Iris pigment epithelial cell (primary cell): ENCODE measurements at places on chromosomes 11 and 22.
A peak's percentile ranks its signal among the peaks of the same experiment; 100 is the strongest.

- no peak for DNase-seq
Observed at GRCh38 chr11:47971501-47971900, 8.9 kb upstream of the PTPRJ start.

GRCh38 chr11:21561581-21561980 is 631.3 kb upstream of the ANO5 start:
- DNase-seq: peak; percentile 4

- DNase-seq: no peak
Observed at GRCh38 chr11:37896016-37896415, 1298.0 kb upstream of the RAG2 start.

DNA sequence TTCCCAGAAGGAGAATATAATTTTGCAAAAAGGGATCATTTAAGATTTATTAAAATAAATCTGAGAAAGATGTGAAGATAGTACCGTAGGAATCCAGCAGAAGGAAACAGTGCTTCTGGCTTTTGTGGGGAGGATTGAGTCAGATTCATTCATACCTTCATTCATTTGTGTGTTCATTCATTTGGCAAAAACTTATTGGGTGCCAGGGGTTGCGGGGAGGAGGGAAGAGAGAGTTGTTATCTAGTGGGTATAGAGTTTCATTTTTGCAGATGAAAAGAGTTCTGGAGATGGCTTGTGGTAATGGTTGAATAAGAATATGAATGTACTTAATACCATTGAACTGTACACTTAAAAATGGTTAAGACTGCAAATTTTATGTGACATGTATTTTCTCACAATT is 31.1 kb downstream of the BMAL1 start:
- DNase-seq: no peak

GRCh38 chr11:952406-953385 is 27.0 kb downstream of the AP2A2 start:
- DNase-seq: peak; percentile 64

- no peak for DNase-seq
Observed at GRCh38 chr11:17152306-17152705, 55.5 kb downstream of the PIK3C2A start.

GRCh38 chr11:45993531-45994001 is 71.1 kb downstream of the LARGE2 start:
- DNase-seq: peak; percentile 17

GRCh38 chr22:50473855-50474671 is 772 bp downstream of the SBF1 start:
- peak; percentile 78 for DNase-seq

- DNase-seq: no peak
Observed at GRCh38 chr11:102712137-102712536, 6.6 kb upstream of the MMP27 start.

DNA sequence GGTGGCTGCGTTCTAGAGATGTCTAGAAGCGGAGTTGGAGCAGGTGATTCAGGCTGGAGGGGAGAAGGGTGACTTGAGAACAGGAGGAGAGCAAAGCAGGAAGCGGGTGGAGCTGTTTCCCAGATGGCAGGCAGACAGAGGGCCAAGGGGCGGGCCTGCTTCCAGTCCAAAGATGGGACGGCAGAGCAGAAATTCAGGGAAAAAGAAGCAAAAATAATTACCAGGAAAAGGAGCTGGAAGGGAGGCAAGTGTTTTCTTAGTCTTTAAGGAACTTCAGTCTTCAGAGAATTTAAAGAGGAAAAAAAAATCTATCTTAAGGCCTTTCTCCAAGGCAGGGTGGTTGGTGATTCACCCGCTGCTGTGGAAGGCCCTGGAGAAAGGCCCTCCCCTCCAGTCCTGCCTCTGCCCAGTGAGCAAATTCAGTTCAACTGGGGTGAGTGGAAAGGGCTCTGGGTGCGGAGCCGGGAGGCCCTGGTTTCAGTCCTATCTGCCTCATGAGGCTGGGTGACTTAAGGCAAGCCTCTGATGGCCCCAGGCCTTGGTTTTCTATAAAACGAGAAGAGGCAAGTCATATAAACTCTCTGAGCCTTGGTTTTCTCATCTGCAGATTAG is 4.5 kb upstream of the CREB3L1 start:
- peak; percentile 82 for DNase-seq

GRCh38 chr11:42049650-42050049 is 590.2 kb upstream of the LRRC4C start:
- DNase-seq: no peak

- DNase-seq: peak; percentile 0
Observed at GRCh38 chr11:82356316-82356715, 377.3 kb downstream of the FAM181B start.
